Small intestine (tissue), 16 donors: ENCODE measurements at places on chromosomes 1 and 21. TPM values are rescaled to one million over a fixed set of nuclear protein-coding genes. Genes with fewer than 3 reads are reported as not detected.

- DNase-seq = no peak
These were observed 554.7 kb upstream of the ZRANB2 start for GRCh38 chr1:71635568-71635967.

GRCh38 chr1:48205522-48205921 lies 17.0 kb upstream of the SLC5A9 start:
- DNase-seq = no peak

DNA sequence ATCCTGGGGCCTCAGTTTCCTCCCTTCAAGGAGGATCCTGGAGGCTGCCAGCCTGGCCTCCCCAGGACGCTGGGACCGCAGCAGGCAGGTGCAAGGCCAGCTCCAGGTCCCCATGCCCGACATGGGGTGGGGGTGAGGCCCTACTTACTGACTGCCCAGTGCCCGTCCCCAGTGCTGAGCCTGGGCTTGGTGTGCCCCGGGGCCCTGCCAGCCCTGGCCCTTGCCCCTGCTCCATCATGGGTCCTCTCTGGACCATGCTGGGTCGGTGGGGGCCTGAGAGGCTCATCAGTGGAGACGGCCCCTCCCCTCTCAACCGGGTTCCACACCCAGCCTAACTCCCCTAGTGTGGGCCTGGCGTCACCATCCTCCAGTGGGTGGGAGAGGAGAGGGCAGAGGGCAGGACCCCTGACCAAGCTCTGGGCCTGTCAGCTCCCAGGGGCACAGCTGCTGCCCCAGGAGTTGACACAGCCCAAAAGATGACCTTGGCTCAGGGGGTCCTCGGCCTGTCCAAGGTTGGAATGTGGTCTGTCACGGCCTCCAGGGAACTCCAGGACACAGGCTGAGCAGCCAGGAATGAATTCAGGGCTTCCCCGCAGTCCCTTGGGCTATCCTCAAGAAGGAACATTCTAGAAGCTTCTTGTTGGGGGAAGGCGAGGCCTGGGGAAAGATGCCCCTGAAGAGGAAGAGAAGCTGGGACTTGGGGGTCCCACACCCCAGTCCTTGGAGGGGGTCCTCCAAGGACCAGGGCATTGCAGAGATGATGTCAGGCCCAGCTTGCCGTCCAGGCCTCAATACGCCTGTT lies 17.6 kb upstream of the ARF1 start:
- no peak for DNase-seq

- no peak for DNase-seq
These were observed 293.3 kb upstream of the RUNX1 start for GRCh38 chr21:35342440-35342839.

- DNase-seq = no peak
These were observed 8.9 kb downstream of the CD244 start for GRCh38 chr1:160853754-160854153.

GRCh38 chr1:212430416-212430815 lies 2.3 kb upstream of the NENF start:
- DNase-seq = no peak

DNA sequence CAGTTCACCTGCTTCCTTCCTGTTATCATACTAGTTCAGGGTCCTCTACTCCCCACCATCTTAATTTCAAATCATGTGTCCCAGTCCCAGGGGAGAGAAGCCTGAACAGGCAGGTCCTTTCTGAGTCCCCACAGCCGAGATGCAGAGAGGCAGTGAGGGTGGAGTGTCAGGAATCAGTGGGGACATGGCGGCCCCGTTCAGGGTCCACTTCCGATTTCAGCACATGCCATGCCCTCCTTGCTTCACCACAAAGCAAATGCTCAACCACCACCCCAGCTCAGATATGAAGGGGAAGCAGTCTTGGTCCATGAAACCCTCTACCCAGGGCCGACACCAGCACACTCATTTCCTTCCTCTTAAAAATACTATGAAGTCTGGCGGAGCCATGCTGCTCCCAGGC lies 5.2 kb upstream of the SEMA4A start:
- no peak for DNase-seq

- DNase-seq = no peak
These were observed 52.7 kb downstream of the ZBTB17 start for GRCh38 chr1:15923241-15923640.

DNA sequence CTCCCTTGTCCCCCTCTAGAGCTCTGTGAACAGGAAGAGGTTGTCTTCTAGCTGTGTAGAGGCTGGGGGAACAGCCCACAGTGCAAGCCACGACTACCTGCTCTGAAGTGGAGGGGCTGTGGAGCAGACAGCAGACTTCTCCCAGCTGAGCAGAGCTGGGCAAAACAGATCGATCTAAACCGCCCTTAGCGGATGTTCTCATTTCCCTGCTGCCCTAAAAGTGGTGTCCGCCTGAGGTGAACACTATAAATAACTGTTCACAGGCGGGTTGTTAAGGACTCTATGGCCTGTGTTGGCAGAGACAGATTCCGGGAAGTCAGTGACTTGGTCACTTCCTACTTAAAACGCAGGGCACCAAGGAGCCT lies 203.2 kb downstream of the RHOU start:
- DNase-seq = peak; percentile 21

- DNase-seq = no peak
These were observed 237.4 kb downstream of the CENPF start for GRCh38 chr1:214840356-214840755.

DEPDC1 gene
- 0.67 TPM for polyA plus RNA-seq

FAM163A gene
- polyA plus RNA-seq = 0.53 TPM

OR10Z1 gene
- not detected for polyA plus RNA-seq
